H9 (cell line): ENCODE measurements at places on chromosomes 3 and 15. TPM values are rescaled to one million over a fixed set of nuclear protein-coding genes. Genes with fewer than 3 reads are reported as not detected.

DNA sequence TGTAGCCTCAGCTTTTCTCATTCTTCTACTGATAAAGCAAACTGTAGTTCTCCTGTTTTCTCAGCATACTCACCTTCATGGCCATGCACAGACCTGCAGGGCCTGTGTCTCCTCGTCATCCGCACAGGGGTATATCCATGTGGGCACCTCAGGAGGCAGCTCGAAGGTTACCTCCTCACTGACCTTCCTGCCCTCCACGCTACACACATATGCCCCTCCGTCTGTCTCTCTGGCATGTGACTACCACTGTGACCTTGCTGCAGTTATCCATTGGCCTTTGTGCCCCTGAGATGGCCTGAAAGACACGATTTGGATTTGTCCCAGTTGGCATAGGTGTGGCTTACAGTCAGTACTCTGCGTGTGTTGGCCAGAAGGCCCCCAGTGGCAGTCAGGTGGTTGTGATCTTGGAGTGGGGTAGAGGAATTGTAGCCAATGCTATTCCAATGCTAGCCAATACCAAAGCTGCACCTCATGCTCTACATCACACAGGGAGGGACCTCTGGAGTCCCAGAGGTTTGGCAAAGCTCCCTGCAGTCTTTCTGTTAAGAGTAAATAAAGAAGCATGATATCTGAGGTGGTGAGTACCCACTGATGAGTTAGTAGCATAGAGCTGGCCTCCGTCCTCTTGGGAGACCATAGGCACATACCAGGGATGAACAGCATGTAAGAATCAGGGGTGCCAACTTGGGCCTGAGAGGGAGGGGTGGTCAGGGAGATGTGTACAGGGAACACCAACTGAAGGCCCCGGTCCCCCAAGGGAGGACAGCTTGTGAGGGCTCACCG is 143.4 kb downstream of the EEFSEC start:
- H3K4me3 ChIP-seq, result no peak overlapping the region
- DNase-seq, result peak; percentile 20
- H3K27me3 ChIP-seq, result no peaks in the 10 kb centered on the region
- no peak overlapping the region for H3K27ac ChIP-seq
- H3K36me3 ChIP-seq, result no peaks in the 10 kb centered on the region

- H3K27me3 ChIP-seq, result no peaks in the 10 kb centered on the region
- H3K36me3 ChIP-seq, result no peaks in the 10 kb centered on the region
- H3K4me1 ChIP-seq, result no peaks in the 10 kb centered on the region
- peak overlapping the region; percentile 13; the same call in 1 of the 3 replicates for H3K4me3 ChIP-seq
- no peak overlapping the region for H3K27ac ChIP-seq
- peak; percentile 43 for DNase-seq
Observed at GRCh38 chr3:73094129-73094528, 32.7 kb downstream of the EBLN2 start.

- no peaks in the 10 kb centered on the region for H3K27me3 ChIP-seq
- H3K4me1 ChIP-seq, result no peaks in the 10 kb centered on the region
- H3K36me3 ChIP-seq, result no peaks in the 10 kb centered on the region
- H3K4me3 ChIP-seq, result no peak overlapping the region
- no peak for DNase-seq
- H3K27ac ChIP-seq, result no peak overlapping the region
Observed at GRCh38 chr3:107024551-107025026, 352.6 kb upstream of the CCDC54 start.

GRCh38 chr3:10356461-10356981 is 35.6 kb upstream of the SEC13 start:
- H3K4me1 ChIP-seq, result no peaks in the 10 kb centered on the region; the same call in 1 of the 2 replicates
- H3K36me3 ChIP-seq, result no peaks in the 10 kb centered on the region; the same call in 2 of the 3 replicates
- H3K4me3 ChIP-seq, result no peak overlapping the region

- H3K4me3 ChIP-seq, result no peak overlapping the region
- no peaks in the 10 kb centered on the region for H3K27me3 ChIP-seq
- DNase-seq, result no peak
- H3K4me1 ChIP-seq, result peaks cover 4% of the 10 kb centered on the region; the same call in 1 of the 2 replicates
Observed at GRCh38 chr15:39132070-39132469, 448.8 kb upstream of the THBS1 start.

DNA sequence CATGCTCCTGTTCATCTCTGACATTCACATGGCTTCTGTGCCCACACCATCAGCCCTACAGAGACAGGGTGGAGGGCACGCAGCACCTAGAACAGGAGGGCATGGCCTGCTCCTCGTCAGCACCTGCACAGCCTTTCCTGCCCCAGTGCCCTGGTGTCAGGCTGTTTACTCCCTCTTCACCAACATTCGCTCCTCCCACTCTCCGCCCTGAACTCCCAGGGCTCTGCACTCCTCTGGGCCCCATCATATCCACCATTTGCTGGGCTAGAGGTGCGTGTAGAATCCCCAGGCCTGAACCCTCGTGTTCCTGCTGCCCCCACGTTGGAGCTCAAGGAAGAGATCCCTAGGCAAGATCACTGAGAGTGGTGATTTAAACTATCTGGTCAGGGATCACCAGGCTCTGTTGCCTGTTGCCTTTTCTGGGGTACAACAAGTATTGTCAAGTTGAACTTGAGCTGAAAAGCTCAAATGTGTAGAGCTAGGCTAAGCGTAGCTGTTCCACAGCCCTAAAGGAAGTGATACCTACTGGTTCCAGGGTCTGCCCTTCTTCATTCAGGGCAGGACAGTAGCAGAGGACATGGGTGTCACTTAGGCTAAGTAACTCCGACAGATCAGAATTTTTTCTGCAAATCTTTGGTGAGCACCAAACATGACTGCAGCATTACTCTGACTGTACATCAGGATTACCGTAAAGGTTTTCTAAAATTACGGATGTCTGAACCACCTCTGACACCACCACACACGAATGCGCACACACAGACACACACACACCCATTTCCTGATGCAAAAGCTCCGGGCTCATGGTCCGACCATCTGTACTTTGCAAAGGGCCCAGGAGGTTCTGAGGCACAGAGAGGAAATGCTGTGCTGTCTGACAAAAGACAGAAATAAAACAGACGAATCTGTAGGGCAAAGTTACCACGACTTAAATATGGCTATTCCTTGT is 43.7 kb upstream of the GNB5 start:
- H3K4me3 ChIP-seq, result no peak overlapping the region
- no peak overlapping the region for H3K27ac ChIP-seq
- peaks cover 4% of the 10 kb centered on the region; the same call in 1 of the 3 replicates for H3K36me3 ChIP-seq
- H3K4me1 ChIP-seq, result no peaks in the 10 kb centered on the region

GRCh38 chr3:188205992-188206416 is 52.0 kb downstream of the LPP start:
- H3K4me1 ChIP-seq, result peaks cover 4% of the 10 kb centered on the region; the same call in 1 of the 2 replicates
- no peaks in the 10 kb centered on the region for H3K27me3 ChIP-seq
- H3K27ac ChIP-seq, result no peak overlapping the region

- DNase-seq, result no peak
- no peak overlapping the region for H3K4me3 ChIP-seq
- H3K36me3 ChIP-seq, result no peaks in the 10 kb centered on the region
- H3K27me3 ChIP-seq, result no peaks in the 10 kb centered on the region
Observed at GRCh38 chr15:67003586-67003985, 61.8 kb upstream of the SMAD3 start.

GRCh38 chr15:65194826-65195547 is 9.8 kb upstream of the CLPX start:
- H3K4me1 ChIP-seq, result no peaks in the 10 kb centered on the region
- H3K27ac ChIP-seq, result no peak overlapping the region
- H3K36me3 ChIP-seq, result no peaks in the 10 kb centered on the region
- DNase-seq, result no peak
- no peaks in the 10 kb centered on the region for H3K27me3 ChIP-seq
- H3K4me3 ChIP-seq, result peak overlapping the region; percentile 6; the same call in 1 of the 3 replicates

- DNase-seq, result no peak
- H3K27me3 ChIP-seq, result no peaks in the 10 kb centered on the region
- no peak overlapping the region for H3K4me3 ChIP-seq
Observed at GRCh38 chr15:58252586-58253323, 114.6 kb downstream of the AQP9 start.

DNA sequence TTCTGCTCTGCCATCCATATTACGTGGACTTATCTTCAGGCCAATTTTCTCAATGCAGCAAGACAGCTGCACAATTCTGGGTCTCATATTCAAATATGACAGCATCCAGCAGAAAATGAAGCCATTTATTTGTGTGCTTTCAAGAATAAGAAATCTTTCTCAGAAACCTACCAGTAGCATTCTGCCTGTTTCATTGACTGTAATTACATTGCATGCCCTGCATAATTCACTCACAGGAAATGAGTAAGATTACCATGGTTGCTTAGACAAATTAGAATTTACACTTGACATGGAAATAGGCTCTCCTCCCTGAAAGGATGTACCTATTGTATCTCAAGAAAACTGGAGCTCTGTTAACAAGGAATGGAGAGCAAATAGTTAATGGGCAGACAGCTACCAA is 346.6 kb upstream of the DCBLD2 start:
- no peak overlapping the region for H3K4me3 ChIP-seq
- no peak for DNase-seq
- H3K27me3 ChIP-seq, result no peaks in the 10 kb centered on the region
- H3K36me3 ChIP-seq, result no peaks in the 10 kb centered on the region; the same call in 1 of the 2 replicates
- H3K27ac ChIP-seq, result no peak overlapping the region

GRCh38 chr3:81952141-81952540 is 190.7 kb upstream of the GBE1 start:
- no peaks in the 10 kb centered on the region; the same call in 1 of the 2 replicates for H3K4me1 ChIP-seq
- H3K36me3 ChIP-seq, result no peaks in the 10 kb centered on the region
- no peak for DNase-seq

DNA sequence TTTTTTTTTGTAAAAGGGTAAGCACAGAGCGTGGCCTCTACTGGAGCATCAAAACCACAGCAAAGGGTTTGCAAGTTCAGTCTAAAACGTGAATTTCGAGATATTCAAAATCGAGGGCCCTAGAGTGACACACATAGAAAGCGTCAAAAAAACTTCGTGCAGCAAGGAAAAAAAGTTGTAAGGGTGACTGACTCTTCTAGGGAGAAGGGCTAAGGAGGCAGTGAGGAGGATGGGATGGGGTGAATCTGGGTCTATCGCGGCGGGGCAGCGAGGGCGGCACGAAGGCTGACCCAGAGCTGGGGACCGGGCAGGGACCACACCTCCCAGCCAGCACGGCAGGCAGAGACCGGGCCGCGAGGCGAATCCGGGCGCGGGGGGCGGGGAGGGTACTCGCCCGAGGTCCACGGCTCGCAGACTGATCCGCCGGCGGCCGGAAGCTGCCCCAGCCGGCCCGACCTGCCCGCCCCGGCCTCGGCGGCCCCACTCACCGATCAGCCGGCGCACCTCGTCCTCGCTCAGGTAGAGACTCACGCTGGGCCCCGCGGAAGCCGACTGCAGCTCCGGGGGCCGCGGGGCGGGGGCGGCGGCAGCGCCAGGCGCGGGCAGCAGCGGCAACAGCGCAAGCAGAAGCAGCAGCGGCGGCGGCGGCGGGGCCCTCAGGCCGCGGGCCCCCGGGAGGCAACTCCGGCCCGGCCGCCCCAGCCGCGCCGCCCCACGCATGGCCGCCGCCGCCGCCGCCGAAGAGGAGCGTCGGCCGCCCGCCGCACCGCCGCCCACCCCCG is 533 bp downstream of the RYK start:
- H3K4me3 ChIP-seq, result peak overlapping the region; percentile 94
- H3K36me3 ChIP-seq, result peaks cover 20% of the 10 kb centered on the region; the same call in 2 of the 3 replicates
- DNase-seq, result peak; percentile 58
- H3K27ac ChIP-seq, result no peak overlapping the region

- H3K27ac ChIP-seq, result no peak overlapping the region
- no peak overlapping the region for H3K4me3 ChIP-seq
- H3K27me3 ChIP-seq, result no peaks in the 10 kb centered on the region
Observed at GRCh38 chr15:94336817-94337467, 105.6 kb downstream of the MCTP2 start.

DNA sequence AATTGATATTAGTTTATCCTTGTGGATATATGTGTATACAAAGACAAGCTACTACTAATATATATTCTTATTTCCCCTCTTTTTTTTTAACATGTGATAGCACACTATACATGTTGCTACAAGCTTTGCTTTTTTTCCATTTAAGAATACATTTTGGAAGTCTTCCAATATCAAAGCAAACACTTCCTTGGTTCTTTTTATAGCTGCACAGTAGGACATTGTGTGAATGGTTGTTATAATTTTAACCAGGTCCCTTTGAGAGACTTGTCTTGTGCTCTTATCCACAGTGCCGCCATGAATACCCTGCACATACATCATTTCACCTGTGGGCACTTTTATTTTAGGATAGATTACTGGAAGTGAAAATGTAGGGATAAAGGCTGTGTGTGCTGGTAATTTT is 88.7 kb downstream of the CACNA2D3 start:
- H3K4me1 ChIP-seq, result no peaks in the 10 kb centered on the region
- no peak overlapping the region for H3K27ac ChIP-seq
- no peaks in the 10 kb centered on the region for H3K27me3 ChIP-seq
- no peak overlapping the region for H3K4me3 ChIP-seq
- H3K36me3 ChIP-seq, result 0 out of 2 replicates have a peak, but pooled peaks cover 9% of the 10 kb centered on the region

DNA sequence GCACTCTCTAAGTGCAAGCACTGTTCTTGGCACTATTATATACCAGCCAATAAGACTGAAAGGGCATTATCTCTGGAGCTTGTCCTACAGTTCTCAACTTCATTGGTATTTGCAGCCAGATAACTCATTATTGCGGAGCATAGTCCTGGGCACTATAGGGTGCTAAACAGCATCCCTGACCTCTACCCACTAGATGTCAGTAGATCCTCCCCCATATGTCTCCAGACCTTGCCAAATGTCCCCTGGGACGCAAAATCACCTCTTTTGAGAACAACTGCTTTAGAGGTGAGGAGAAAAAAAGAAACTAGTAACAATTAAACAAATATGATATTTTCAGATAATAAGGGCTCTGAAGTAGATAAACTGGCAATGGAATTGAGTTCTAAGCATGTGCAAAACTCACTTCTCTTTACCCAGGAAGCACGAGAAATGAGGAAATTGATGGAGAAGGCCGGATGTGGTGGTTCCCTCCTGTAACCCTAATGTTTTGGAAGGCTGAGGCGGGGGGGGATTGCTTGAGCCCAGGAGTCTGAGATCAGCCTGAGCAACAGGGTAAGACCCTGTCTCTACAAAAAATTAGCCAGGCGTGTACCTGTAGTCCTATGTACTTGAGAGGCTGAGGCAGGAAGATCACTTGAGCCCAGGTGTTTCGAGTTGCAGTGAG is 61.4 kb downstream of the FRMD4B start:
- H3K4me1 ChIP-seq, result no peaks in the 10 kb centered on the region
- H3K4me3 ChIP-seq, result no peak overlapping the region
- H3K27me3 ChIP-seq, result no peaks in the 10 kb centered on the region
- no peak overlapping the region for H3K27ac ChIP-seq

DNA sequence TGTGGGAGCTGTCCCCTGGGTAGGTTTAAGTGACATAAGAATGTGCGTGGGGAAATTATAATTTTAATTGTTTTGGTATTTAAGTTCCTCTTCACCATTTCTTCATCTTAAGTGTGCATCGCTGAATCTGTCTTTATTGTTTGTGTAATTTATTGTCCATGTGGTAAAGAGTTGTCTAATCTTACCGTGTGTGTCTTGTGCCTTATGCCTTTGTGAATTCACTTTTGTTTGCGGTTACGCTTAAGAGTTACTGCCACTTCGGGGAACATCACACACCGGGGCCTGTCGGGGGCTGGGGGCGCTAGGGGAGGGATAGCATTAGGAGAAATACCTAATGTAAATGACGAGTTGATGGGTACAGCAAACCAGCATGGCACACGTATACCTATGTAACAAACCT is 767 bp downstream of the WDR48 start:
- H3K4me3 ChIP-seq, result peak overlapping the region; percentile 90
- no peak for DNase-seq
- no peaks in the 10 kb centered on the region for H3K27me3 ChIP-seq

CADPS gene
- total RNA-seq, result 5.4 and 6.6 TPM in 2 replicates

SLTM gene
- total RNA-seq, result 129 and 132 TPM in 2 replicates

LRRK1 gene
- 3.2 and 4.0 TPM in 2 replicates for total RNA-seq

POTEB gene
- not detected in 2 replicates for total RNA-seq

GATM gene
- 9.0 and 10.7 TPM in 2 replicates for total RNA-seq

TGFBR2 gene
- total RNA-seq, result 9.6 and 10.6 TPM in 2 replicates

ADGRG7 gene
- not detected in 2 replicates for total RNA-seq

GPR87 gene
- 0.18 and 0.33 TPM in 2 replicates for total RNA-seq
